ENCODE measurements at places on chromosomes 3 and 15.
A peak's percentile ranks its signal among the peaks of the same experiment; 100 is the strongest.

DNA sequence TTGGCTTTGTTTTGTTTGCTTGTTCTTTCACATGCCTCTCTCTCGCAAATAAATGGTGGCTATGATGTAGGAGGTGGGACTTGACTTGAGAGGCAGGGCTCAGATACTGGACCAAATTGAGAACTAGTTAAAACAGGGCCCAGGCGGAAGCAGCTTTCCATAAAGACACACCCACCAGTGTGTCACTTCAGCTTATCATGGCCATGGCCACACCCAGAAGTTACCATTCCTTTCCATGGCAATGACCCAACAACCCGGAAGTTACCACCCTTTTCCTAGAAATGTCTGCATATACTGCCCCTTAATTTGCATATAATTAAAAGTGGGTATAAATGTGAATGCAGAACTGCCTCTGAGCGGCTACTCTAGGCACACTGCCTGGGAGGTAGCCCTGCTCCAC, 62.6 kb upstream of the CNTN4 start:
- DNase-seq = no peak

DNA sequence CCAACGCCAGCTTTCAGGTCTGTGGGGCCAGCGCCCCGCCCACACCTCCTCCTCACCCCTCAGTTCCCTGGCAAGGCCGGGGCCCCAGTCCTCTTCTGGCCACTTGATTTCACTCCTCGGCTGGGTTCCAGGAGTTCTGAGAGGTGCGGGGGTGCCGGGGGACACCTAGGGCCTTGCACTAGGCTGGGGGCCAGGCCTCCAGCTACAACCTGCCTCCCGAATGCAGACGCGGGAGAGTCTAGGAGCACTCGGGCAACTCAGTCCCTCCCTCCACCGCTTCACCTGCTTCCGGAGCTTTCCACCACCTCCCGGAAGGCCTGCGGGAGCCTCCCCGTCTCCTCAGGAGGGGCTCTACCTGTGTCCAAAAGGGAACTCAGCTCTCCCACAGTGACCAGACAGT, 35.6 kb downstream of the TNK2 start:
- no peak for DNase-seq

GRCh38 chr3:193693774-193694173, 100.8 kb downstream of the OPA1 start:
- DNase-seq = no peak

- DNase-seq = no peak
Observed at GRCh38 chr3:31988271-31988670, 6.7 kb downstream of the ZNF860 start.

DNA sequence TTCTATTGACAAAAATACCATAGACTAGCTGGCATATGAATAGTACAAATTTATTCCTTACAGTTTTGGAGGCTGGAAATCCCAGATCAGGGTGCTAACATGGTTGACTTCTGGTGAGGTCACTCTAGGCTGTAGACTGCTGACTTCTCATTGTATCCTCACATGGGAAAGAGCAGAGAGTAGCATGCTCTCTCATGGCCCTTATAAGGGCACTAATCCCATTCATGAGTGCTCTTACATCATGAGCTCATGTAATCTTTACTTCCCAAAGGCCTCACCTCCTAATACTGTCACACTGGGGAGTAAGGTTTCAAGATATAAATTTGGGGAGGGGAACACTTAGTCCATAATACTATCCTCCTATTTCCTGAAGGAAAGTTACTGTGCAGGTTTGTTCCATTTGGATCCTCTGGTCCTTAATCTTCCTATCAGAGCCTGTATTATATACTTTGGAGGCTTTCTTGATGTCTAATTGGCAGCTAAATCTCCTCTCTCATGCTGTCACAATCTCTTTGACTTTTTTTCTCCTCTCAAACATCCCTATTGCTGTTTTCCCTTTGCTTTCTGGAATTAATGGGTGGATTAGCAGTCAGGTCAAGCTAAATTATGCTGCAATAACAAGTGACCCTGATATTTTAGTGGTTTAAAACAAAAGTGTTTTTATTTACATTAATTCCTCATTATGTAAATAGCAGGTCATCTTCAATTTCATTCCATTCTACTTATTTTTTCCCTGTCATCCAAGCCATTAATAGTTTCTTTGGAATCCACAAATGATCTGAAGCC, 23.1 kb upstream of the LEKR1 start:
- no peak for DNase-seq

GRCh38 chr15:83379579-83379959, 67.6 kb upstream of the SH3GL3 start:
- DNase-seq = no peak

DNA sequence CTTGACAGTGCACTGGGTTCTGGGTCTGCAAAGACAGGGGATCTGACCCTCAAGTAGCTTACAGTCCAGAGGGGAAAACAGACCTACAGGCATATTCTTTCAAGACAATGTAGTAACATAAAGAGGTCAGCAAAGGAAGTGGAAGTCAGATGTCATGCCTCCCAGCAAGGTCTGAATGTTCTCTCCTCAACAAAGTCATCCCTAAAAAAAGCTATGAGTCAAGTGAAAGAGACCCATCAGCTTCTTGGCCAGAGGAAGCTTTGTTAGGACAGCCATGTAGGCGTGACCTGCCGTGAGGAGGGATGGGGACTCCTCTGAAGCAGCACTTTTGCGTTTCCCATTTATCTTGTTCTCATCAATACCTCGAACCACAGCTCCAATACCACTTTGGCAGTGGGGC, 331.6 kb upstream of the NR2F2 start:
- no peak for DNase-seq

DNA sequence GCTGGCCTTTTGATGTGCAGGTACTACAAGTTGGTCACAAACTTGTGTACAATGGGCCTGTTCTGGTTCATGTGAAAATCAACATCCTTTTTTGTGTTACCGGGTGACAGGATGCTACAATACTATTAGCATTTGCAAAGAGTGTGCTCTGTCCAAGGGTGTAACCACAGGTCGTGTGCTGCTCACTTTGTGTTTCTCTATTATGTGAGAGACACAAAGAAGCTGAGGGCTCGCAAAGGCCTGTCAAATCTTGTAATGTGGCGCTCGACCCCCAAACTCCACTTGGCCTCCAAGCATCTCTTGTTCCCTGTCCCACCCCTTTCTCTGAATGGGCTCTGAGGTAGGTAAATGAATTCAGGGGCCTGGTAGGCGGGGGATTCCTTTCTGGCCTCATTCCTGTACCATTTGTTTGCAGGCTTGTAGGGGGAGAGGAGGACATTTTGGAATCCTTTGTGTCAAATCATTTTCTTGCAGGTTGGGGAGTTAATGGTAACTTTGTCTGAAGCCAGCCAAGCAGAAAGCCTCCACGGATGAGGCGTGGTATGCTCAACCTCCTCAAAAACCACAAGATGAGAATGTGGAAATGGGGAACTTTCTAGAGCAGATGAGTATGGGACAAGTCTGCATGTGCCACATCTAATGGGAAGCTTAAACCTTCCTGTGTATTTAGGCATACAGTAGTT, 109.1 kb downstream of the OPA1 start:
- DNase-seq = no peak

DNA sequence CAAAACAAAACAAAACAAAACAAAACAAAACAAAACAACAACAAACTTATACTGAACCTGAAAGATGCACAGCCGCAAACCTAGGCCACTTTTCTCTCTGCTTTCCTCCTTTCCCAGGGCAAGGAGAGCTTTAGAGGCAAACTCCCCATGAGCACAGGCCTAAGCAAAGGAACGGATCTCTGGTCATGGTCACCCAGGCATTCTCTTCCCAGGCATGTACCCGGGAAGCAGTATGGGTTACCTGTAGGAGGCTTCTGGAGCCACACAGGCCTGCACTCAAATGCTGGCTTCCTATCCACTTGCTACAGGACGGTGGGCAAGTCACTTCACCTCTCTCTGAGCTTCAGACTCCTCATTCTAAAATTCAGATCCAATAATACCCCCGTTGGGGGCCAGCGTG, 171.8 kb downstream of the SMAD6 start:
- DNase-seq = no peak

DNA sequence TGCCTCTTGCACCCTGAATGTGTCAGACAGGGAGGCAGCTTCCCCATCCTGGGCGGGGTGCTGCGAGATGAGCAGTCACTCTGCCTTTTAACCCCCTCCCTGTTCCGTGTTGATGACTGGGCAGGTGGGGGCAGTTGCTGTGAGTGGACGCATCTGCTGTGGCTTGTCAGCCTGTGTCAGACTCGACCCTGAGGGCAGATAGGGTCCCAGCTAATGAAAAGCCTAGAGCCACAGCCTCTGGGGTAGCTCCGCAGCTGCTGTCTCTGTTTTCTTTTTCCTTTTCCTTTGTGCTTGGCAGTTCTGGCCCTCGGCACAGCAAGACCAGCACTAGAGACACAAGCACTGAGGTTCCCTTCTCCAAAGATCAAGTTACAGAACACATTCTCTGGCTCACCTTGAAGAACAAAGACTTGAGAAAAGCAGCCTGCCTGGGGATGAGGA, 43.0 kb upstream of the GLCE start:
- DNase-seq = no peak

DNA sequence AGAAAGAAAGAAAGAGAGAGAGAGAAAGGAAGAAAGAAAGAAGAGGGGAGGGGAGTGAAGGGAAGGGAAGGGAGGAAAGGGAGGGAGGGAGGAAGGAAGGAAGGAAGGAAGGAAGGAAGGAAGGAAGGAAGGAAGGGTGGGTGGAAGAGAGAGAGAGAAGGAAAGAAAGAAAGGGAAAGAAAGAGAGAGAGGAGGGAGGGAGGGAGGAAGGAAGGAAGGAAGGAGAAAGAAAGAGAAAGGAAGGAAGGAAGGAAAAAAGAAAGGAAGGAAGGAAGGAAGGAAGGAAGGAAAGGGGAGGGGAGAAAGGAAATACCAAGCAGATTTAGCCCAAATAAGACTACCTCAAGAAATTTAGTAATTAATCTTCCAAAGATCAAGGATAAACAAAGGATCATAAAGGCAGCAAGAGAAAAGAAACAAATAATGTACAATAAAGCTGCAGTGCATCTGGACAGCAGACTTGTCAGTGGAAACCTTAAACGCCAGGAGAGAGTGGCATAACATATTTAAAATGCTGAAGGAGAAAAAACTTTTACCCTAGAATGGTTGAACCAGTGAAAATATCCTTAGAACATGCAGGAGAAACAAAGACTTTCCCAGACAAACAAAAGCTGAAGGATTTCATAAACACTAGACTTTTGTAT, 427.6 kb downstream of the TBL1XR1 start:
- no peak for DNase-seq

DNA sequence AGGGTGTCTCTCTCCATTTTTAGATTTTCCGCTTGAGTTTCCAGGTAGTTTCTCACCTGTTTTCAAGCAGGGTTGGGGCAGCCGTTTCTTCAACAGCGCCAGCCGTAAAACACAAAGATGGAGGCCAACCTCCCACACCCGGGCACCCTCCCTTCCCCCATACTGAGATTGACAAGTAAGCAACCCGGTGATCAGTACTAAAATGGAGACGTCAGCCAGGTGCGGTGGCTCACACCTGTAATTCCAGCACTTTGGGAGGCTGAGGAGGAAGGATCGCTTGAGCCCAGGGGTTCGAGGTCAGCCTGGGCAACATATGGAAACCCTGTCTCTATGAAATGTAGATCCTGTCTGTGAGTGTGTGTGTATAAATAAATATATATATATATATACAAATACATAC, 903 bp upstream of the ZSCAN2 start:
- DNase-seq = no peak

GRCh38 chr15:50168783-50169411, 13.1 kb upstream of the SLC27A2 start:
- DNase-seq = no peak

GRCh38 chr3:23435318-23435717, 232.2 kb downstream of the UBE2E2 start:
- no peak for DNase-seq

DNA sequence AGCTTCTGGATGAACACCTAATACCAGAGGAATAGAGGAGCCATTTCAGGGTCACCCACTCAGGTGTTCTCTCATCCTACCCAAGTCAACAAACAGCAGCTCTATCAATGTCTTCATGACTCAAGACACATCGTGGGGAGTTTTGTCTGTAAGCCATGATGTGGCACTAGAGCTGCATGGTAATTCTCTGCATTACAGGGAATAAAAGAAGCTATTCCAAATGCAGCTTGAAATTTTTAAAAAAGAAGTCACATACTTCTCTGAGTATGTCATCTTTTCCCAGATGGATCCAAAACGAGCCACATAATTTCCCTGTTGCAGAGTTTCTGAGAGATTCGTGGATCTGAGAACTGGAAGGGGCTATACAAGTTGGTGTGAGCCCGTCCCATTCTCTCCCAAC, 6.1 kb upstream of the THSD4 start:
- no peak for DNase-seq

DNA sequence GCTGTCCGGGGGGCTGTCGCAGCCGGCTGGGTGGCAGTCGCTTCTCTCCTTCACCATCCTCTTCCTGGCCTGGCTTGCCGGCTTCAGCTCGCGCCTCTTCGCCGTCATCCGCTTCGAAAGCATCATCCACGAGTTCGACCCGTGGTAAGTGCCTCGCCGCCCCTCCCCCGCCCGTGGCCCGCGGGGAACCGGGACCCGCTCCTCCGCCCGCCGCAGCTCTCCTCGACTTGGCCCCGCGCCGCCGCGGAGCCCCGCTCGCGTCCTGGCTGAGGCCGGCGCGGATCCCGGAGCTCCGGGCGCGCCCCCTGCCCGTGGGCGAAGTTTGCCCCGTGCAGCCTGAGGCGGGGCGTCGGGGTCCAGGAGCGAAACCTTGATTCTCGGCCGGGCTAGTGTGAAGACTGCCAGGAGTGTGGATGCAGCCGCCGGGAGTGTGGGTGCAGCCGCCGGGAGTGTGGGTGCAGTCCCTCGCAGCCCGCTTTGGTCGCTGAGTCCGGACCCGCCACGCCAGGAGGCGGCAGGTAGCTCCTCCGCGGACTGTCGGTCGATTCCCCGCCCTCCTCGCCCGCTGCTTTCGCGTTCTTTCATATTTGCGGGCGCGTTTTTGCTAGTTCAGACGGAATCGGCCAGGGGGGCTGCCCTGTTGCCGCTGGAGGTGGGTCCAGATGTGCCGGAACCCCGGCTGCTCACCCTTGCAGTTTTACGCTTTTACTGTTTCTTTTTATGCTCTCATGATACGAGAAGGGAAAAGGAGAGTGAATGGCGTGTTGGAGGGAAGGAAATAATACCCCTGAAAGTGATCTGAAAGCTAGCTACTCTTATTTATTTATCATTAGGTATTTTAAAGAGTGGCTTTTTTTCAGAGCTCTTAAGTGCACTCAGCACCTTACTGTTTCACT, 692 bp downstream of the STT3B start:
- peak; percentile 20 for DNase-seq

GRCh38 chr15:47971637-47972036, 149.2 kb upstream of the SLC24A5 start:
- no peak for DNase-seq

DNA sequence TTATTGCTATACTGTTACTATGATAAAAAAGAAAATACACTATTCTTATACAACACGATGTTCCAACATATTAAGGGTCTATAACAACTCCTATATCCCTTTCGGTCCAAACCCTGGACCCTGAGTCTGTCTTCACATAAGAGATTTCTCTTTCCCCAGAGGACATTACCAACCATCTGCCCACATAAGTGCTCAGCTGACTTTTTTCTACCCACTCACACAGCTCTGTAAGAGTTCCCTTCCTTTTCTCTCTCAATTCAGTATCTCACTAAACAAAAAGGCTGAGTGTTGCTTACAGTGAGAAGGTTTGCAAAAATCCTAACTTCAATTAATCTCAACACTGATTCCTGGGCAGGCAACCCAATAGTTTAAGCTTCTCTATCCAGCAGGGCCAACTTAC, 30.5 kb downstream of the ITGB5 start:
- no peak for DNase-seq

GRCh38 chr15:48565560-48566482, 79.7 kb downstream of the FBN1 start:
- DNase-seq = no peak
